ENCODE measurements at places on chromosomes 7 and 10.

DNA sequence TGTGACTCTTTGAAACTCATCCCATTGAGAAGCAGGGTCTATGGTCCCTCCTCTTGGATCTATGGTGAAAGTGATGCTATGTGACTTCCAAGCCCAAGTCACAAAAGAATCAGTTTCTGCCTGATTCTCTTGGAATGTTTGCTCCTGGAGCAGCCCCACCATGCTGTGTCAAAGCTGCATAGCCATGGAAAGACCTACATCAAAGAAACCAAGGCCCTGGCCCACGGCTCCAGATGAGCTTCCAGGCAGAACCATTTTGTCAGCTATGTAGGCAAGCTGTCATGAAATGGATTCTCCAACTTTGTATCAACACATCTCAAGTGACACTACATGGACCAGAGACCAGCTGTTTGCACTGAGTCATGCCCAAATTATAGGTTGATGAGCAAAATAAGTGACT is 77.0 kb downstream of the AASS start:
- no peak for DNase-seq

- DNase-seq, result no peak
These were observed 30.9 kb upstream of the MAT1A start for GRCh38 chr10:80320377-80320776.

DNA sequence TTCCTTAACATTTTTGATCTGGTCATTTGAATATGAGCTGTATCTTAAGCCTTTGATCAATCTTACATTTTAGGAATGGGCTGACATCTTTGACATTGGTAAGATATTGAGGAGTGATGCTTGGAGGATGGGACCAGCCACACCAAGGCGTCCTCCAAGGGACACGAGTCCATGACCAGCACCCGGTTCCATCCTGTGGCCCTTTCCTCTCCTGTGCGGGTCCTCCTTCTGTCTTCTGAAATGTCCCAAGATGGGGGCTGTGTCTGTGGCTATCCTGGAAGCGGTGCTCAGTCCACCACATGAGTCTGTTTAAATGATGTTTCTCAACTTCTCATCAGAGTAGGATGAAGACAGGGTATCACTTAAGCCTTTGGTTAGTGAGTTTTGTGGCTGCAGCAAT is 67.3 kb upstream of the SHH start:
- no peak for DNase-seq

DNA sequence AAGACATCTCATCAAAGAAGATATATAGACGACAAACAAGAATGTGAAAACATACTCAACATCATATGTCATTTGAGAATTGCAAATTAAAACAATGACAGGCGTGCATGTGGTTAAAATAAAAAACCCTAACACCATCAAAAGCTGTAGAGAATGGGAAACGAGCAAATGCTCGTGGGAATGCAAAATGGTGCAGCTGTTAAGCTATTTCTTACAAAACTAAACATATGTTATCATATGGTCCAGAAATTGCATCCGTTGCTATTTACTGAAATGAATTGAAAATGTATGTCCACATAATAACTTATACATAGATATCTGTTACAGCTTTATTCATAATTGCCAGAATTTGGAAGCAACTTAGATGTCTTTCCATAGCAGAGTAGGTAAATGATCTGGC is 574.4 kb downstream of the TNS3 start:
- no peak for DNase-seq

GRCh38 chr7:15334536-15335263 is 227.1 kb downstream of the AGMO start:
- DNase-seq, result no peak

DNA sequence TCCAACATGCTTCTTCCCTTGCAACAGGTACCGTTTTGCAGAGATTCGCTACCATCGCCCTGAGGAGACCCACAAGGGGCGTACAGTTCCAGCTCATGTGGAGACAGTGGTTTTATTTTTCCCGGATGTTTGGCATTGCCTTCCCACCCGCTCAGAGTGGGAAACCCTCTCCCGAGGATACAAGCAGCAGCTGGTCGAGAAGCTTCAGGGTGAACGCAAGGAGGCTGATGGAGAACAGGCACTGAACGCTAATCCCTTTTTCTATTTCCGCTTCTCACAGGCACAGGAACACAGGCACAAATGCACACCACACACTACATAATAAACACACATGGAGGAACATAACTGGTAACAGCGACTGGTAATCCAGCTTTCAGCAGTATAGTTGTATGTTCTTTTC is 35.2 kb downstream of the CCAR1 start:
- DNase-seq, result no peak

GRCh38 chr7:152911922-152912321 is 152.4 kb downstream of the ACTR3B start:
- no peak for DNase-seq

- no peak for DNase-seq
These were observed at the start of gene PGAM2 for GRCh38 chr7:44065431-44066110. PGAM2 (minus strand) TSS chr7:44065567; CDS start chr7:44065529, 38 bp downstream.

- no peak for DNase-seq
These were observed 110.9 kb downstream of the SGMS1 start for GRCh38 chr10:50512743-50513416.

- DNase-seq, result no peak
These were observed 48.3 kb upstream of the MYL10 start for GRCh38 chr7:101677391-101677790.

- no peak for DNase-seq
These were observed 70.7 kb upstream of the STEAP4 start for GRCh38 chr7:88377434-88377833.

- DNase-seq, result no peak
These were observed 111.3 kb upstream of the FOXP2 start for GRCh38 chr7:114303301-114303700.

DNA sequence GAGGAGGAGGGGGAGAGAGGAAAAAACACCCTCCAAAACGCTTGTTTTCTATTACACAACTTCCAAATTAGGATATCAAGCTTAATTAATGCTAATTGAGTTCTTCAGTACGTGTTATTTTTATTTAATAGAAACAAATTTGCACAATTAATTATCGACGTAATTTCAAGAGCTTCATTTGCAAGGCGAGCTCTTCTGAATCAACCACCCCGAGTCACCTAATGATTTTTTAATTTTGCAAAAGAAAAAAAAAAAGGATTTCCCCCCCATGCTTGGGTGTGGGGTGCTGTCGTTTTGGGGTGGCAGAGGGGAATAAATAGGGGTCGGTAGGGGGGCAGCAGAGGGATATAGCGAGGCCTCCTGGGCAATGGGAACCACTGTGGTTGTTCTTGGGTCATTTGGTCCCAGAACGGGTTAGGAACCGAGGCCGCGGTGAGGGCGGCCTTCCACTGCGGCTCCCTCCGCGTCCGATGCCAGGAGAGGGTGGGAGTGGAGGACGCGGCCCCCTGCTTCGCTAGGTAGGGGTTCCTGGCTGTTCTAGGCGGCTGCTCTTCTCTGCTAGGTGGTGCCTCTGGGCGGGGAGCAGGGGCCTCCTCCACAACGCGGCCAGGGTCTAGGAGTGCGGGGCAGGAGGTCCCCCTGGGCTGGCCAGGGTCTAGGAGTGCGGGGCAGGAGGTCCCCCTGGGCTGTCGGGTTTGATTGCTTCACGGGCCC is 7.3 kb downstream of the UNCX start:
- DNase-seq, result no peak

DNA sequence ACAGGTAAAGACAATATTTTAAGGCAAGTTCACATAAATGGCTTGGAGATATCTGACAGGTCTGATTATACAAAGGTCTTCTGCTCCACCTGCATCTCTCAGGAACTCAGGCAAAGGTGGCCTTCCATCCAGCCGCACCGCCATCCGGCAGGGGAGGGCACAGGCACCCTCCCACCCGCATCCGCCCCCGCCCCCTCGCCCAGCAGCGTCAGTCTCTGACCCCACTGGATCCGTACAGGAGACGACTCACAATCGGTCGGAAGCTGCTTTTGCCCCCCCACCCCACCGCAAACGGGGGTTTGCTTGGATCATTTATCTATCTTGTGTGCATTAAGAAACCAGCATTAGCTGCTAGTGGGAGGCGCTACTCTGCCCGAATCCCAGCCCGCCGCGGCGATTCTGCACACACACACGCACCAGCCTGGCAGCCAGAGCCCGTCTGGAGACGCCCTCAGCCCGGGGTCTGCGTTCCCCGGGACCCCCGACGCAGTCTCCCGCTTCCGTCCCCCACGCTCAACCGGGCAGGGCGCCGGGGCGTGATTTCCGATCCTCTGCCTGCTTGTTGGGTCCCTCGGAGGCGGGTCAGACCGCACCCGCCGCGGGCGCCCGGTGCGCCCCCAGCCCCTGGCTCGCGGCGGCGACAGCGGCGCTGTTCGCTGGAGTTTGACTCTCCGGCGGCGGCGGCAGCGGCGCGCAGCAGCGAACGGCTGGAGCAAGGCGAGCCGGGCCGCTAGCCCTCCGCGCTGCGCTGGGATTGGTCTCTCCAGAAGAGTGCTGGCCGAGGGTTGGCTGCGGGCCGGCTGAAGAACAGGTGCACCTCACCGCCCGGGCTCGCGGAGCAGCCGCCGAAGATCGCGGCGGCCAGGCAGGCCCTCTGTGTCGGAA is 820 bp upstream of the NRG3 start:
- DNase-seq, result peak; percentile 84

GRCh38 chr7:30057741-30058140 is 29.5 kb downstream of the PLEKHA8 start:
- DNase-seq, result no peak

DNA sequence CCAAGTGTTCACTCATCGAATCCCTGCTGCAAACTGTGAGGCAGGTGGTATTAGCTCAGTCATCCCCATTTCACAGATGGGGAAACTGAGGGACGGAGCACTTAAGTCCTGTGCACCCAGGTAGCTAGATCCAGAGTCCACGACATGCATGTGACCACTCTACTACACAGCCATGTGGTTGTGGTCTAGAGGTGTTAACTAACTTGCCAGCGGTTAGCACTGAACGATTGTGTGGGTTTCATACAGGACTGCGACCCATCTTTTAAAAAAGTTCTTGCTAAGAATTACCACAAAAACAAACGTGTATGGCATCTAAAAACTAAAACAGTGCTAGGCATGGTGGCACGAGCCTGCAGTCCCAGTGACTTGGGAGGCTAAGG is 16.1 kb upstream of the ABCC2 start:
- no peak for DNase-seq

- no peak for DNase-seq
These were observed 395 bp upstream of the ZNF25 start for GRCh38 chr10:37976880-37977203.

DNA sequence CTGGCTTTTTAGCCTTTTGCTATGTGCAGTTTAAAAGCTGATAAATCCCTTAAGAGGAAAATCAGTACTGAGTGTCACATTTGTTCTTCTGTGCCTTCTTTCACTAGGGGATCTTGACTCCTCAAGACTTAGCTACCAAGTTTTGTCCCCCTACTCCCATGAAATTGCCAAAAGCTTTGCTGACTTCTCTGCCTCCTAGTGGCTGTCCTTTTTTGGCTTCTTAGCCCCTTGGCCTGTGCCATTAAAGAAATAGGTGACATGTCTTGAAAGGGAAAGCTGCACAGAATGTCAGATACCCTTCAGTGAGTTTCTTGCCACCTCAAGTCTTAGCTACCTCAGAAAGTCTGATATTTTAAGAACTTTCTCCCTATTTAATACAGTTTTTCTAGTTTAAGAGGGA is 10.5 kb downstream of the MKLN1 start:
- DNase-seq, result no peak

GRCh38 chr7:32518534-32519140 is 23.3 kb downstream of the AVL9 start:
- no peak for DNase-seq

DNA sequence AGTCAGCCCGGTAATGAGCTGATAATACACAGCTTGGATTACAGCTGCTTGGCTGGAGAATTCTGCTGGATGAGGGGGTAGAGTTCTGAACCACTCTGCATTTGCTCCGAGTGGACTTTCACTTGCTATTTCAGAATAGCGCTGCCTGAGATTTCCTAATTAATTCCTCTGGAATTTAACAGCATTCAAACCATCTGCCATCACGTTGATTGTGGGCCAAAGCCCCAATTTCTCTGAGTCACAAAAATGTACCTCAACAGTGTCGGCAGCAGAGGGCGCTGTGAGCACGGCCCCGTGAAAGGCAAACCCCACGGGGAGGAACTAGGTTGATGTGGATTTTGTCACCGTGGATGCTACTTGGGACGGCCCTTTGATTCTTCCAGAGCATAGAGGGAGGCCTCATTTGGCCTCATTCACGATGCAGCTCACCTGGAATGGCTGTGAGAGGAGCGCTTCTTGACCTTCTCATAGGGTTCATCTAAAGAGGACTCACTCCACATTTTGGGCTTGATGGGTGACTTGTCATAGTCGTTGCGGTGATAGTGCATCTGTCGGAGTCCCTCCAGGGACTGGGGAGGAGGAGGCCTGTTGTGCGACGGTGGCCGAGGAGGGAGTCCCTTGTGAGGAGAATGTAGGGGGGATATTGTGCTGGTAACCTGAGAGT is 73.3 kb downstream of the PRPF18 start:
- DNase-seq, result peak; percentile 73

- DNase-seq, result no peak
These were observed 25.9 kb downstream of the GRK5 start for GRCh38 chr10:119233123-119233820.

DNA sequence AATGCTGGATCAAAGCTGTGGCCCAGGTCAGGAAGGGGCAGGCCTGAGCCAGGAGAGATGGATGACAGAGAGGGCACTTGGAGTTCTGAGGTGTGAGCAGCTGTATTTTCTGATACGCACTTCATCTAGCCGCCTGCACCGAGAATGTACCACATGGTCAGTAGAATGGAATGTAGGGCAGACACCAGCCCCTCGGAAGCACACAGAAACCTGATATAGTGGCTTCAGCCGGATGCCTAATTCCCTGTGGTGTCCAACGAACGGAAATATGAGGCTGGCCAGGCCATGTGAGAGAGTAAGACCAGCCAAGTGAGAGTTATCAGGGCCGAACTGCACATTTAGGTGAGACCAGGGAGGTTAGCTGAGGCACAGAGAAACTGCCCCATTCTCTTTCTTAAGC is 46.7 kb upstream of the PLCE1 start:
- DNase-seq, result no peak

DNA sequence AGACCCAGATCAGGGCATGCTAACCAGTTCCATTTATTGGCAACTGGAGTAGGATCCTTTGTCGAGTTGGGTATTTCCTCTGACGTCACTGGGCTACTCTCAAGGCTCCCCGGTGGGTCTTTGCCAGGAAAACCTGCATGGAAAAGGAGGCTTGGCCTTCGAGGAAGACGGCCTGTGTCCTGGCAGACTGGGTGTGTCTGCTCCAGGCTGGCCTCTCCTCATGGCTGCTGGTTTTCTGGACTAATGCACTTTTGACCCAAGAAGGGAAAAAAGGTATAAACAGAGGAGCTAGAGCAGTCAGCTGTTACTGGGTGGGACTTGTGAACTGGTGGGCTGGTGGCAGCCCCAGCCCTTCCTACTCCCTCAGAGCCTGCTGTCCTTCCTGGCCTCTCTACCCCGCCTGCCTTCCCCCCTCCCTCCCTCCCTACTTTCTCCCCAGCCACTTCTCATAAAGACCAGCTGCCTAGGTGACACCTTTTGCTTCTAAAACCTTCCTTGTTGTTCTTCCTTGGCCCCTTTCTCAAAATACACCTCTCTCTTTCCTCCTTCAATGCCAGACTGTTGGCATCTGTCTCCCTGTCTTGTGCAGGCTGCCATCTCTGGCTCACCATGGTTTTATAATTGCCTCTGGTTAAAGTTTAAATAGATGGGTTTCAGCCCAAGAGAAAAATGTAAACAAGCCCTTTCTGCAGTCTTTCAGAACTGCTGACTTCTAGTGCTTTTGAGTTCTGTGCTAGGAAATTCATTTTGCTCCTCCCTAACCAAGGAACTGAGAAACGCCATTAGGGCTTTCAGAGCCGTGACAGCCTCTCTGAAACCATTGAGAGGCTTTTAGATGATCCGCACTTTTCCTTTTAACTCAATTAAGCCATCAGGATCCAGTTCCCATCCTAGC is 101.8 kb upstream of the MKLN1 start:
- no peak for DNase-seq

GRCh38 chr10:24034571-24034970 is 174.4 kb upstream of the KIAA1217 start:
- no peak for DNase-seq
